Stimulated activated CD4-positive, alpha-beta T cell treated with anti-CD3 and anti-CD28 coated beads, Interleukin-1b, Interleukin-23, amount 100 ng/mL, for 1 hour (primary cell): ENCODE measurements at places on chromosomes 6 and 20.

- no peak for DNase-seq
These were observed 116.5 kb upstream of the CCDC28A start for GRCh38 chr6:138657065-138657425.

GRCh38 chr20:48766961-48767960, 60.5 kb downstream of the PREX1 start:
- no peak for DNase-seq

DNA sequence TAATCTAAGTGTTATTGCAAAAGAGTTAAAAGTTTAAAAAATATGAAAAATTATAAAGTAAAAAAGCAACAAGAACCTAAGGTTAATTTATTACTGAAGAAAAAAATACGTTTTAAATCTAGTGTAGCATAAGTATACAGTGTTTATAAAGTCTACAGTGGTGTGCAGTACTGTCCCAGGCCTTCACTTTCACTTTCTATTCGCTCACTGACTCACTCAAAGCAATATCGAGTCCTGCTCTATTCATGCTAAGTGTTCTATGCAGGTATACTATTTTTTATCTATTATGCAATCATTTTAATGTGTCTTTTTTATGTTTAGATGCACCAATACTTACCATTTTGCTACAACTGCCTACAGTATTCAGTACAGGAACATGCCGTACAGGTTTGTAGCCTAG, 113.0 kb downstream of the MANEA start:
- DNase-seq, result no peak

- DNase-seq, result no peak
These were observed 130.1 kb upstream of the ESR1 start for GRCh38 chr6:151677404-151677803.

- no peak for DNase-seq
These were observed 26.8 kb downstream of the TUBB2B start for GRCh38 chr6:3200682-3201081.

GRCh38 chr6:5909721-5910120, 97.0 kb downstream of the NRN1 start:
- no peak for DNase-seq

DNA sequence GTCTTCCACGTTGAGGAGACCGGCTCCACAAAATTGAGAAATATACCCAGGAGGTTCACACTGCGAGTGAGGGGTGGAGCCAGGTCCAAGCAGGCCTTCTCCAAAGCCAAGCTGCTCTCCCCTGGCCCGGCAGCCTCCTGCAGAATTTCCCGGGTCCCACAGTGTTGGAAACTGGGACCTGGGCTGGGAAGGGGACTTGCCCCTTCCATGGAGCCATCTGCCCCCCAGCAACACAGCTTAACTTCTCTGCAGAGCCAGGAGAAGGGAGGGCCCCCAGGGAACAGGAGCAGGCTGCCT, 35.4 kb downstream of the MDFI start:
- no peak for DNase-seq

- no peak for DNase-seq
These were observed 149.8 kb downstream of the SH3BGRL2 start for GRCh38 chr6:79780881-79781280.

GRCh38 chr6:68364271-68364805, 270.7 kb upstream of the ADGRB3 start:
- DNase-seq, result no peak

DNA sequence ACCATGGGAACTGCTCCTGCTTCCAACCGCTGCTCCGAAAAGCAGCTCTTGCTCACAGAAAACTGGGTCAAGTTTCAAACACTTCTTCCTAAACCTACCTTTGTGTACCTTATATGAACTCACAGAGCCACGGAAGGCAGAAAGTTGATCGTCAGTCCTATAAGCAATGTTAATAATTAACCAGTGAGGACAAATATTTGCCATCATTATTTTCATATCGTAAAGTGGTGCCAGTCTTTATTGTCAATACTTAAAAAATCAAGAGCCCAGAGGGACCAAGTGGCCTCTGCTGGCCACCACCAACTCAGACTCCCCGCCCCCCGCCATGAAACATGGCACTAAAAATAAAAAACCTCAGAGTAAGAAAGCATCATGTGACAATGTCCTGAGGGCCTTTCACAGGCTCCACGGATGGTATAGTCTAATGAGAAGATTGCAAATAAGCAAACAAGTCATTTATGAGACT, 9.1 kb upstream of the PBOV1 start:
- DNase-seq, result no peak

DNA sequence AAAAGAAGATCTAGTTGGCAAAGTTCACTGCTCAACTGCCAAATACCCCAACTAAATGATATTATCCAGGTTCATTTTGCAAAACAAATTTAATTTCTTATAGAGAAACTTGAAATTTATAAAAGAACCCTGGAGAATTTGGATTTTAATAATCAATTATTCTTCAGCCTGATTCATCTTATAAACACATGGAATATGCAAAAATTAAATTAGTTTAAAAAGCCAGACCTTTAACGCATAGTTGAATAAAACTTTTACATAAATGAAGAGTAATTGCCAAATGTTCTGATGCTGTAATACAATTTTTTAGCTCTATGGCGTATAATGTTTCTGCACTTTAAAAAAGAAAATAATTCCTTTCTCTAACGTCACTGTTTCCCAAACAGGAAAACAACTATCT, 33.2 kb upstream of the ANKRD60 start:
- DNase-seq, result no peak

DNA sequence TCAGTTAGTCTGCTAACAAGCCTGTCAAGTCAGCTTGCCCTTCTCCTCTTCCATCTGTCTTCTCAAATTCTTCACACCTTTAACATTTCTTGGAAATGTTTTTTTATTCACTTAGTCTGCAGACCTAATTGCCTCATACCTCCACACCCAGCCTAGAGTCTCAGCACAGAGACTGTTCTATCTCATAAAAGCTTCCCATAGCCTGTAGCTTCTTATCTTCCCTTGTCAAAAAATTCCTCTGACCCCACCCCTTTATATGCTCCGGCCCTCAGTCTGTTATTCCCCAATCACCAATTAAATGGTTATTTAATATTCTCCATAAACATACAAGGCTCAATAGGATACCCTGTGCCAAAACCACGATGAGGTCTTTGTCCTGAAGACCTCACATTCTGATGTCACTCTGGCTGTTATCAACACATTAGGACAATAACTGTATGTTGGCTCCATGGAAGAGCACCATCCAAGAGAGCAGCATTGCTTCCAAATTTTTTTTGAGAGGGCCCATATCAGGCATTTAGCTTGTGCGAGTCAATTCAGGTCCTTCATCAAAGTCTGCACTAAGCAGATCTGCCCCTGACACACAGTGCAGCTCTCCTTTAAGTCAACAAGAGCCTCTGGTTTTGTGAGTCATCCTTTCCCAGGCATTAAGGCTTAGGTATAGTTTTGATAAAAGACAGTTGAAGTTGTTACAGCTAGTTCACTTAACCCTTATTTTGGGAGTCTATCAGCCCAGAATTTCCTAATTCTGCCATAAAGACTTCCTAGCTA, 83.2 kb upstream of the TBX18 start:
- DNase-seq, result no peak

- DNase-seq, result no peak
These were observed 155.2 kb downstream of the NFATC2 start for GRCh38 chr20:51387125-51387875.

GRCh38 chr20:13755809-13756208, 28.9 kb downstream of the ESF1 start:
- DNase-seq, result no peak

GRCh38 chr6:107345393-107345792, 114.0 kb downstream of the PDSS2 start:
- DNase-seq, result no peak

DNA sequence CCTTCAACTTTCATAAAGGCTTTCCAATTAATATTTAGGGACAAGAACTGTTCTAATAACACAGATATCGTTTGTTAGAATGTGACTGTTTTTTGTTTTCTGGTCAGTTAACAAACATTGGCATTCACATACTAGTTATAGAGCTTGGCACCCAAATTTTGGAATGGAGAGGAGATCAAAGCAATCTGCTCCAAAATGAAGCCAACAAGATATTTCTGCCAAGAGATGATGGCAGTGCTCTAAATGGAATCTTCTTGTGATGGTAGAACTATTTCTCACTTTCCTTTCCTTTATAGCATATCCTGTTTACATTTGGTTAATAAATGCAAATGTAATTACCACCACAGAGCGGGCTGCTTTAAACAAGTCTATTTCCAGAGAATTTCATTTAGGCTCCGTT, 208.3 kb upstream of the RIMS1 start:
- no peak for DNase-seq

DNA sequence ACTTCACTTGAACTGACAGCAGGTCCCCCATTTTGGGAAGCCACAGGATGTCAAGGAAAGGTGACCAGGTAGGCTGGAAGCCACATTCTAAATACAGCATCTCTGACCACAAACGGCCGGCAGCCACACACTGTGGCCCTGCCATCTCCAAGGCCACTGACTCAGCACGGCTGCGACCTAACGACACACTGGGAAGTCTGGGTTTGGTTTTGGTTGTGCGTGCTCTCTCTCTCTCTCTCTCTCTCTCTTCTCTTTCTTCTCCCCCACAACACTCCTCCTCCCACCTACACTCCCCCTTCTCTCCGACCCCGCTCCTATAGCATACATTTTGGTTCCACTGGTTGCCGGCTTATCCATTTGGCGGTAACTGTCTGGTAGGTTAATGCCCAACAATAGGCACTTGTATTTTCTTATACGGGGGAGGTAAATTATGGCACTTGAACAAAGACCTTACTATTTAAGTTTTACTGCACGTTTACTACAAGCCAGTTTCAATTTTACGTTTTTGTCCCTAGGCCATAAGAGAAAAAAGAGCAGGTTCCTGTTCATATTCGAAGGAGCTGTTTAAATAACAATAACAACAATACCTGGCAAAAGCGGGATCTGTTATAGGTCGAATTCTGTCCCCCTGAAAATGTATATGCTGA, 103.6 kb downstream of the GMDS start:
- no peak for DNase-seq

DNA sequence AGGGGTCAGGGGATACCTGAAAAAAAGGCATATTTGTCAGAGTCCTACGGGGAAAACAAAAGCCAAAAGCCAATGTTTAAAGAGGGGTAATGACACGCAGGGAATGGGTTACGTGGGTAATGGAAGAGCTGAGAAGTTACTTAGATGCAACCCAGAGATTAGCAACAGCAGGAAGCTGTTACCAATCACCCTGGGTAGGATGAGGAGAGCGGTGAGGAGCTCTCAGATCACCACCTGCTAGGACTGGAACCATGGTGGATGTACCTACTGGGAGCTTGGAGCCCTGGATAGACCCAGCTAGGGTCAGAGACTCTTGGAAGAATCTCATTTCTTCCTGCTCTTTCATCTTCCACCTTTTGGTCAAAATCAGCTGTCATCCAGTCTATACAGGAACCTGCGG, 51.2 kb upstream of the RNF24 start:
- DNase-seq, result no peak

GRCh38 chr6:116974526-116975316, 97.7 kb downstream of the RFX6 start:
- DNase-seq, result no peak

DNA sequence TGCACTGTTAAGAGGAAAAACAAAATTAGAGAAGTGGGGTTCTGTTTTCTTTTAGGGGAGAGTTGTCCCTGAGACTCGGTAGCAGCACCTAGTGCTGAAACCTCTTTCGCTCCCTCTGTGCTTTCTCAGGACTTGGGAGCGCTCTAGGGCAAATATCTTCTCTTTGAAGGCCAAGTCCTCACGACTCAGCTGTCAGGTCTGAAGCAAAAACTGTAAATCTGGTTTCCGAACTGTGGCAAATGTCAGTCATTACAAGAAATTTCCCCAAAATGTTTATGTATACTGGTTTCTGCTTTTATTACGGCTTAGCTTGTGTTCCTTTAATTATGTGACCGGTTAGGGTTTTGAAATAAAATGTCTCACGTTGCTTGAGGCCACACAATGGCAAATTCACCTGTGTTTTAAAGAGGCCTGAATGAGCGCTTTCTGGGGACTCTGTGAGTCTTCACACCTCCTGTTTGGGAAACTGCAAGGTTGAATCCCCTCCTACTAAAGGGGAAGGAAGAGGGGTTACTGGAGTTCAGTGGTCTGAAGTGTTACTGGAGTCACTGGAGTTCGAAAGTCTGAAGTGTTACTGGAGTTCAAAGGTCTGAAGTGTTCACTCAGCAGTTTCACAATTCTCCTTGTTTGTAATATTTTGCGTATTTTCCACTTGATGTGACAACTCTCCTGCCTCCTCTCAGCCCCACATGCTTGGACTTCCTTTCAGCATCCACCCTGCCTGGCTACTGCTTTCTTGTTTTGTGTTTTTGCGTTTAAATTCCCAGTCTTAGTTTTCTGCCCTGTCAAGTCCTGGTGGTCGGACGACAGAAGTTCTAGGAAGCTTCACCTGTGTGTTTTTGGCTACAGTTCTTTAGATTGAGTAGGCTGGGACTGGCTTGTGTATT, 1.6 kb downstream of the SMPDL3A start:
- no peak for DNase-seq

GRCh38 chr20:40710603-40711002, 21.6 kb upstream of the MAFB start:
- DNase-seq, result no peak

DNA sequence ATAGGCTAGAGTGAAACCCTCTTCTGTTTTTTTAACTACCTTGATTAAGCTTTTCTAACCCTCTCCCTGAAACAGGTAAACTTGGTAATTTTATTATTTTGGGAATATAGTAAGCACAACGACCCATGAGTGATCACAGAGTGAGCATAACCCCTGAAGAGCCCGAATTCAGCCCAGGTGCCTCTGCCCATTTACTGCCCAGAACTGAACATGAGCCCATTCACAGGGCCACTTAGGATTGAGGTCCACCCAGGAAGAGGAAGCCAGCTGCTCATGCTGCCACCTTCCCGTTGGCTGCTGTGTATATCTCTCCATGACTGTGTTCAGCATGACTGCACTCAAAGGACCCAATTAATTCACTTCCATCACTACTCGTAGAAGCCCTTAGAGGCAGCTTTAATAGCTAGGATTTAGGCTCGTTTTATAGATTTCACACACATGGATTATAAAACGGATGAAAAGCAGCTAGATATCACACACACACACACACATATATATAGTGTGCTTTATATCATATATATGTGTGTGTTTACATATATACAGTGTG, 8.3 kb upstream of the PDE10A start:
- no peak for DNase-seq

- DNase-seq, result no peak
These were observed 202.8 kb downstream of the BTBD9 start for GRCh38 chr6:38436726-38437465.

GRCh38 chr6:157946053-157946617, 35.5 kb upstream of the SYNJ2 start:
- no peak for DNase-seq

GRCh38 chr6:103870970-103871369, 988.7 kb downstream of the HACE1 start:
- no peak for DNase-seq

DNA sequence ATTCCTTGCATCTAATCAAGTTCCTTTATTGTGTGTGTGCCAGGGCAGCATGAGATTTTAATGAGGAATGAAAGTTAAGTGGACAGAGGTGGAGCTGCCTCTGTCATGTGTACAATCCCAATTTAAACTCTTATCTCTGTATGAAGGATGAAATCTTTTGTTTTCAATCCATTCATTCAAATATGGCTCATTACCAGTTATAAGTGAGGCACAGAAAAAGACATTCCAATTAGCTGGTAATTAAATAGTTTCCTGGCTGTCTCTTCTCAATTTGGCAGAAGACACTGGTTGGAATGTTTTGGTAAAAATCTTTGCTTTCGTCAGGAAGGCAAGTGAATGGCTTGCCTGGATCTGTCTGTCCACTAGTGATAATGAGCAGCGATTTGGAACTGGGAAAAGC, 46.4 kb downstream of the CLVS2 start:
- no peak for DNase-seq
